Psoas muscle (tissue), 8 donors: ENCODE measurements at places on chromosomes 2 and 18. TPM values are rescaled to one million over a fixed set of nuclear protein-coding genes. Genes with fewer than 3 reads are reported as not detected.

Gene SEMA4C
- 8.3 TPM for polyA plus RNA-seq

Gene SCN7A
- 1.4 TPM for polyA plus RNA-seq

Gene SERPINB3
- polyA plus RNA-seq: 0.06 TPM

Gene ST8SIA3
- polyA plus RNA-seq: not detected

Gene GKN1
- not detected for polyA plus RNA-seq

DNA sequence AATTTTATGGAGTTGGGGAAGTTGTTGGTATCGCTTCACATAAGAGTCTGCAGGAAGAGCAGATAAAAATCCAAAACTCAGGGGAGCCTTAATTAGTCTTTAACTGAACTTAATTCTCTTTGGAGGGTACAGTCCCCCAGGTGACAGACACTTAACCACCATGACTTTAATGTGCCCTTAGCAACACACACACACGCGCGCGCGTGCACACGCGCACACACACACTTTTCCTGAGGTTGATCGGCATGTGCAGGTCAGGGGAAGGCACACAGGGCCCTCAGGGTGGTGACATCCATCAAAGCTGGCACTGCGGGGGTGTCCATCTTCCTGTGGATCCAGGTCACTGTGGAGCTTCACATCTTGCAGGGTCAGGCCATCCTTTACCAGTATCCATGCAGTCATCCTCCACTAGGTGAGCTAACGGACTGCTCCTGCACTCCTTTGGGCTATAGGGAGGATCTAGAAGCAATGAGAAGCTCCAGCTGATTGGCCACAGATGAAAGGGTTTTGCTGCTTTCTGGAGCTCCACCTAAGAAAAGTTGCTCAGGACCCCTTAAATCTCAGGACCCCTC lies 21.9 kb upstream of the NCK2 start:
- H3K4me1 ChIP-seq: peaks cover 10% of the 10 kb centered on the region
- no peak overlapping the region for H3K27ac ChIP-seq
- H3K4me3 ChIP-seq: no peak overlapping the region
- no peaks in the 10 kb centered on the region for H3K36me3 ChIP-seq

GRCh38 chr2:208020253-208020652 lies 5.1 kb downstream of the PLEKHM3 start:
- H3K36me3 ChIP-seq: peaks cover 2% of the 10 kb centered on the region
- no peak overlapping the region for H3K27ac ChIP-seq
- H3K4me3 ChIP-seq: no peak overlapping the region
- no peak for DNase-seq
- H3K27me3 ChIP-seq: no peaks in the 10 kb centered on the region

DNA sequence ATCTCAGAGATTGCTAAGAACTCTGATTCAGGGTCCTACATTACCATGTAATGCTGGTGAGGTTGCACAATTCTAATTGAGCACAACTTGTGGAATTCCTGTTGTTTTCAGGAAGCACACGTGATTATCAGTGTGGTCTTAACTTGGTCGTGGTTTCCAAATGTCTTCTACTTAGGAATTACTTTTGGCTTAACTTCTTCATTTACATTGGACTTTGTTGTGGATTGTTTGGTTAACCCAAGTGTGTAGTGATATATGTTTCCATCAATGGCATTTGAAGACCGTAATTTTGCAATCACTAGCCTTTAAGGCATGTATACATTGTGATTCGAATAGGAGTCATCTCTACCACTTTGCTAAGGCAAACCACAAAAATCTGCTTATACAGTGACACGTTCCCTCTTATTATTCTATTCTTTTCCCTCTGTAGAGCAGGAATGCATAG lies 373.3 kb downstream of the IRS1 start:
- peaks cover 24% of the 10 kb centered on the region for H3K4me1 ChIP-seq
- no peaks in the 10 kb centered on the region for H3K36me3 ChIP-seq
- no peaks in the 10 kb centered on the region for H3K27me3 ChIP-seq
- no peak for DNase-seq
- H3K27ac ChIP-seq: peak overlapping the region; percentile 85

DNA sequence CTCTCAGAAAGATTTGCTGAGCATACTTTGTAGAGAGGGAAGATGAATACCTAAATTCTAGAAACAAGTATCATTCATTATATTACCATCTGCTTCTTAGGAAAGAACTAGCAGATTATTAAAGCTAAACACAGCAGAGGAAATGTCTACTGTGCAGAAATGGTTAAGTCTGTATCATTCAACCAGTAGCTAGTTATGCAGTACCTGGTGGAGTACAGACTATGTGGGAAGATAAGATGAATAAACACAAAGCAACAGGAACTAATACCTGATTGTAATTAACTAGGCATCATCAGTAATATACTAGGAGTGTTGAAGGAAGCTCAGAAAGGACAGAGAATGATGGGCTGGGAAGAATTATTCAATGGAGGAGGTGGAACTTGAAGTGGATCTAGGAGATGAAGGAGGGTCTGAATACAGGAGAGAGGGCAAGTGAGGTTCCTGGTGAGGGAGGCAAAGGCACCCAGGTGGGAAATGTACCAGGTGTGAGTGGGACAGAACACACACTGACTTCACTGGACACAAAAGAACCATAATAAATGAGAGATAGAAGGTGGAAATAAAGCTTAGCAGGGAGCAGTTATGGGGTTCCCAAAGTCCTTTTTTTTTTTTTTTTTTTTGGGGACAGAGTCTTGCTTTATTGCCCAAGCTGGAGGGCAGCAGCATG lies 9.5 kb downstream of the WDFY1 start:
- peaks cover 75% of the 10 kb centered on the region for H3K4me1 ChIP-seq
- H3K36me3 ChIP-seq: no peaks in the 10 kb centered on the region
- no peak overlapping the region for H3K4me3 ChIP-seq
- no peak overlapping the region for H3K27ac ChIP-seq

DNA sequence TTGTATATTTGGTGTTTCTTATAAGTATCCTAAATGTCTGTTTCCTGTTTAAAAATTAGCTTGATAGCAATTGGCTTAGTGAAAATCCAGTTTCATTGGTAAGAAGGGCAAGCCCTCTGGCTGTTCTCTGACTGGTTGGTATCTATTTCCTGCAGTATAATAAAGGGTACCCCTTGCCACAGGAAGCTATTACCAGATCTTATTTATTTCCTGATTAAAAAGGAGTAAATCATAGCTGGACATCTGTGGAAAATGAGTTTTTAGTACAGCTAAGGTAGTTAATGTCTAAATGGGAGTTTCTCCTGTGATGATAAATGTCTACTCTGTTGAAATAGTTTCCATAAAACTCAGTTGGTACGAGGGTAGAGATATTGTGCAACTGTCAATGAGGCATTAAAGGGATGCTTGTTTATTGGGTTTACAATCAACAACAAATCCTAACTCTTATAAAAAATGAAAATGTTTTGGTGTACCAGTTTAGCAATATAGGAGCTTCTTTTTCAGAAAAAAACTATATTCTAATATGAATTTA lies 58.7 kb downstream of the FASTKD2 start:
- H3K4me1 ChIP-seq: no peaks in the 10 kb centered on the region
- H3K27ac ChIP-seq: no peak overlapping the region
- H3K4me3 ChIP-seq: no peak overlapping the region
- H3K36me3 ChIP-seq: peaks cover 3% of the 10 kb centered on the region

GRCh38 chr2:218894880-218895157 lies 14.2 kb downstream of the WNT10A start:
- H3K27me3 ChIP-seq: peaks cover 26% of the 10 kb centered on the region
- no peak overlapping the region for H3K4me3 ChIP-seq
- H3K27ac ChIP-seq: no peak overlapping the region
- no peaks in the 10 kb centered on the region for H3K36me3 ChIP-seq
- DNase-seq: no peak

GRCh38 chr2:208253600-208254117 lies 1.2 kb downstream of the IDH1 start:
- peak overlapping the region; percentile 66 for H3K27ac ChIP-seq
- H3K4me1 ChIP-seq: peaks cover 22% of the 10 kb centered on the region
- no peak for DNase-seq
- no peaks in the 10 kb centered on the region for H3K27me3 ChIP-seq

GRCh38 chr2:8036366-8036765 lies 645.5 kb upstream of the ID2 start:
- H3K27ac ChIP-seq: no peak overlapping the region
- no peaks in the 10 kb centered on the region for H3K27me3 ChIP-seq
- no peak overlapping the region for H3K4me3 ChIP-seq
- DNase-seq: no peak

DNA sequence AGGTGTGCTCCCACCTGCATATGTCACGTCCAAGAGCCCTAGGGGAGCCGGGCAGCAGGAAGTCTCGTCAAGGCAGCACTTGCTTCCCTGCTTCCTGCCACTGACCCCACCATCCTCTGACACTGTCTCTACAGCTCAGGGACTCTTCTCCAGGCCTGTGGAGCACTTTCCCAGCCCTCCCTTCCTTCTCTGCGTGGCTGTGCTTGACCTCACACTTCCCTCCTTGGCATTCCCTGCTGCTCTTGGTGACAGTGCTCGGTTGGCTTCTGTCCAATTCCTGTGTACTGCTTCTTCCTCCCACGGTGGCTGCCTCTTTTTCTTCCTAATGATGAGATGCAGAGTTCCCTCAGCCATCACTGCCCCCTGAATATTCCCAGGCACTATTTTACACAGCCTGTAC lies 2.8 kb downstream of the CIDEA start:
- H3K36me3 ChIP-seq: no peaks in the 10 kb centered on the region
- H3K4me3 ChIP-seq: no peak overlapping the region
- no peak overlapping the region for H3K27ac ChIP-seq
- DNase-seq: peak; percentile 52

DNA sequence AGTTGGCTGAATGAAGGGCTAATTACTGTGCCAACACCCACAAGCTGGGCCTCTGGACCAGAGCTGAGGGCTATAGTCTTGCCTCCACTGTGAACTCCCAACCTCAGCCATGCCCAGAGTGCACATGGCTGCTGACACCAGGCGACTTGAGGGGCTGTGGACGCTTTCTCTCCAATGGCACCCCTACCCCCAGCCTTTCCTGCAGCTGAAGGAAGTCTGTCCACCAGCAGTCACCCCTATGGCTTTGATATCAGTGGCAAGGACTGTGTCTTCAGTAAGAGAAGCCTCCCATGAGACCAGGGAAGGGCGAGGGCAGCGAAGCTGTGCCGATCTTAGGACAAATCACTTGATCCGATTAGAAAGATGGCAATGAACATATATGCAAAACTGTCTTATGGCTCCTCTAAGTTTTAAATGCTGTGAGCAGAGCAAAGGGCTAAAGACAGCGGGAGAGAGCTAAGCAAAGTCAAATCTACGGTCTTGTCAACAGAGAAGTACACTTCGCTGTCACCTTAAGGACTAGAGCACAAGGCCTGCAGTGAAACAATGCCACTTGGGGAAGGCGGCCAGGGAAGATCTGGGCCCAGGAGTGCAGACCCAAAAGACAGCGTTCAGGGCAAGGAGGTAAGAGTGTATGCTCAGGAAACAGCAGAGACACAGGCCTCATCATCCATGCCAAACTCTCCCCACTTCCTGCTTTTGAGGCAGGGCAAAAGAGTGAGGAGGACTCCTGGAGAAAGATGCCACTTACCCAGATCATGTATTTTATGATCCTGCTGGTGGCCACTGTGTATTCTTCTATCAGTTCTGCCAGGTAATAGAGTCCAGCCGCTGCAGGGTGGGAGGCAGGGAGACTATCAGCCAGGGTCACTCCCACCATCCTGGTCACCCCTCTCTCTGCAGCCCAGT lies 1.5 kb downstream of the TEX261 start:
- no peaks in the 10 kb centered on the region for H3K27me3 ChIP-seq
- peak overlapping the region; percentile 81 for H3K27ac ChIP-seq
- H3K4me1 ChIP-seq: peaks cover 17% of the 10 kb centered on the region
- peaks cover 47% of the 10 kb centered on the region for H3K36me3 ChIP-seq
- no peak for DNase-seq

GRCh38 chr2:148926981-148927401 lies 52.0 kb downstream of the KIF5C start:
- no peaks in the 10 kb centered on the region for H3K4me1 ChIP-seq
- no peaks in the 10 kb centered on the region for H3K36me3 ChIP-seq
- no peak overlapping the region for H3K27ac ChIP-seq
- H3K27me3 ChIP-seq: no peaks in the 10 kb centered on the region
- DNase-seq: no peak

GRCh38 chr2:98346311-98347236 lies at the start of gene CNGA3:
TSS of gene CNGA3 (plus strand) at chr2:98346456. CDS start at chr2:98369976, 23,520 bp downstream.
- H3K4me1 ChIP-seq: no peaks in the 10 kb centered on the region
- DNase-seq: peak; percentile 25
- peak within 1 kb of the TSS; percentile 28 for H3K4me3 ChIP-seq
- no peaks in the 10 kb centered on the region for H3K36me3 ChIP-seq

- DNase-seq: no peak
- no peaks in the 10 kb centered on the region for H3K27me3 ChIP-seq
- no peak overlapping the region for H3K4me3 ChIP-seq
These were observed 56.0 kb downstream of the LRPPRC start for GRCh38 chr2:43939695-43940256.

DNA sequence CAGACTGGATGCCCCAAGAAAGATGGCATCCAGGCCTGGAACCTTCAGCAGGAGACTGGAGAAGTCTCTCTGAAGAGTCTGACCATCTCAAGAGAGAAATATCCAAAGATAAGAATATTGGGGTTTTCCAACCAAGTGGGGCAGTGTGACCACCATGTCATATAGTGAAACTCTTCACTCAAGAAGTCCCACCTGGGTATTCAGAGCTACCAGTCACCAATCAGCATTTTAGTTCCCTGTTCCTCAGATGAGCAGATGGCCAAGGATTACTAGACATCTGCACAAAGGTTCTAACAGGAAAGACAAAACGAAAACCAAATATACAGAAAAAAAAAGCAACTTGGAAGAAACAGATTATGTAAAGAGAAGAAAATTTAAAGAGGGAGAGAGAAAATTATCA lies 38.5 kb upstream of the CXCR4 start:
- DNase-seq: no peak
- H3K27me3 ChIP-seq: peaks cover 3% of the 10 kb centered on the region
- no peak overlapping the region for H3K4me3 ChIP-seq
- H3K27ac ChIP-seq: no peak overlapping the region
- no peaks in the 10 kb centered on the region for H3K36me3 ChIP-seq
- no peaks in the 10 kb centered on the region for H3K4me1 ChIP-seq

GRCh38 chr2:217559084-217559483 lies 443.7 kb downstream of the TNS1 start:
- H3K27ac ChIP-seq: no peak overlapping the region
- H3K27me3 ChIP-seq: no peaks in the 10 kb centered on the region
- H3K4me3 ChIP-seq: no peak overlapping the region
- peaks cover 3% of the 10 kb centered on the region for H3K4me1 ChIP-seq

- peaks cover 6% of the 10 kb centered on the region for H3K4me1 ChIP-seq
- peak overlapping the region; percentile 60 for H3K27ac ChIP-seq
- no peaks in the 10 kb centered on the region for H3K36me3 ChIP-seq
- no peak overlapping the region for H3K4me3 ChIP-seq
- peak; percentile 74 for DNase-seq
These were observed 61.4 kb downstream of the TTC39C start for GRCh38 chr18:24075767-24076597.

- H3K4me1 ChIP-seq: no peaks in the 10 kb centered on the region
- no peak overlapping the region for H3K4me3 ChIP-seq
- no peak for DNase-seq
- no peak overlapping the region for H3K27ac ChIP-seq
These were observed 12.6 kb upstream of the CXCR4 start for GRCh38 chr2:136130511-136130910.

DNA sequence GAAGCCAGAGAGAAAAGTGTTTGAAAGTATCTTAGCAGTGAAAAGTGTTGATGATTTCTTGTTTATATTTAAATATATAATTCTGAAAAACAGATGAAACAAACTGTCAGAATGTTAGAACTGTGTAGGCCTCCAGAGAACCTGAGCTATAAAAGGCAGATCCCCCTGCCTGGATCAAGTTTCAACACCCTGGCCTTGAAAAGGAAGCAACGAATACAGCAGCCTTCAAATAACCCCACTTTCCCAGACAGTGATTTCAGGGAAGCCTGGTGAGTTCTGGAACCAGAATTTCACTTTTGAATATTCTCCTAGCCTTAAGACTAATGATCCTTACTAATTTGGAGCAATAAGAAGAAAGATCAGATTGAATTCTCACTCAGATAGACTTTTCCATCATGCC lies 13.3 kb upstream of the TRIM43 start:
- H3K27ac ChIP-seq: no peak overlapping the region
- DNase-seq: no peak
- H3K36me3 ChIP-seq: no peaks in the 10 kb centered on the region
- H3K4me3 ChIP-seq: no peak overlapping the region
- H3K27me3 ChIP-seq: no peaks in the 10 kb centered on the region
